ENCODE measurements at places on chromosomes 2 and 18. TPM values are rescaled to one million over a fixed set of nuclear protein-coding genes. Genes with fewer than 3 reads are reported as not detected.
A peak's percentile ranks its signal among the peaks of the same experiment; 100 is the strongest.

The CHCHD5 gene
- 45.9 TPM for total RNA-seq

The SPP2 gene
- not detected for total RNA-seq

The ALK gene
- not detected for total RNA-seq

The TOGARAM2 gene
- total RNA-seq: 7.6 TPM

The COLEC12 gene
- total RNA-seq: not detected

The POTEJ gene
- total RNA-seq: not detected

The TRIM54 gene
- 0.22 TPM for total RNA-seq

GRCh38 chr2:214215107-214215506, 195.7 kb upstream of the VWC2L start:
- no peak for DNase-seq

DNA sequence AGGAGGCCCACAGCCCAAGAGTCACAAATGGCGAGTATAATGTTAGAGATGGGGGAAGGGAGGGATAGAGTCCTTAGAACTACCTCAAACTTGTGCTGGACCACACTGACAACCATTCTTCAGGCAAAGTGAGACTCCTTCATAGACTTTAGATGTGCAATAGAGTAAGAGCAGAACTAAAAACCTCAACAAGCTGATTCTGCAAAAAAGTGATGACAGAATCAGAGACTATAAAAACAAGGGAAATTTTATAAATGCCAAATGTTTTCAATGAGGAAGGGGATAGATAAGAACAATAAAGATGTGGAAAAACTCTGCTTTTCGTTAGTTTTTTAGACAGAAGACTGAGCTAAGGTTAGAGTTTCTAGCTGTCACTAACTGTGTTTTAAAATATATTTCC, 17.7 kb downstream of the SMC6 start:
- DNase-seq: no peak

DNA sequence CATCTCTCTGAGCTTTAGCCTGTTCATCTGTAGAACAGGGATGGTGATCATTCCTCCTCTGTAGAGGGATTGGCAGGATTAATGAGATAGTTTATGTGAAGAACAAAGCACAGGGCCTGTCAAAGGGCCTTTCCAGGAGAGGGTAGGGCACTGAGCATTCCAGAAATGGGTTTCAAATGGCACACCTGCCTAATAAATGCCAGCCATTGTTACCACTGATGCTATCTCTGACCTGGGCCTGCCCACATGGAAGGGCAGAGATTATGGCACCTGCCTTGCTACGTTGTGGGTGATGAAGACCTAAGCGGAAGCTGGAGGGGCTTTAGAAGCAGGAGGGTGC, 31.0 kb upstream of the GMPPA start:
- DNase-seq: no peak

- DNase-seq: no peak
Observed at GRCh38 chr2:54514822-54515569, 58.9 kb downstream of the SPTBN1 start.

DNA sequence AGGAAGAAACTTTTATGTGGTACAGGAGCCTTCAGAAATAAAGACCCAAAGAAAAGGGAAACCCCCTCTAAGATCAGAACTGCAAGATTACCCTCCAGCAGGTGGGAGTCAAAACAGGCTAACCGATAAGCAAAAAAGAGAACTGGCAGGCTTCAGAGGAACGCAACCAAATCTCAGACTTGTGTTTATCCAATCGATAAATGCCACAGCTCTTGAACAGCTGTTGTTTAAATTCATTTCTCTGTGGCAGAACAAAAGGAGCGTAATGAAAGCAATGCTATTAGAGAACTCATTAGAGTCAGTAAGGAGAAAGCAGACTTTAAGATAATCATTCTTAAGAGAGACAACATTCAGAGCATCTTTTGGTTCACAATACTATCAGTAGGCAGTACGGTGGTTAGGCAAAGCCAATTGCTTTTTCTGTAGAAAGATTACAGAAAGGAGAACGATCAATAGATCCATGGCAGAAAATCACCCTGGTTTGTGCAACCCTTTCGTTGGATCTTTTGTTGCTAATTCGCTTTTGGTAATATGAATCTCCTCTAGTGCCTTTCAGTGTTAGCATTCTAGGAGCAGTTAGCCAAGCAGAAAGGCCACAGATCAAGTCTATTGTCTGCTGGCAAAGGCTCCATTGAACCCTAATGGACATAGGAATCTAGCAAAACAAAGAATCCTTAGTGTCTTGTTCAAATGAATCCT, 476.4 kb upstream of the CHST9 start:
- DNase-seq: no peak

DNA sequence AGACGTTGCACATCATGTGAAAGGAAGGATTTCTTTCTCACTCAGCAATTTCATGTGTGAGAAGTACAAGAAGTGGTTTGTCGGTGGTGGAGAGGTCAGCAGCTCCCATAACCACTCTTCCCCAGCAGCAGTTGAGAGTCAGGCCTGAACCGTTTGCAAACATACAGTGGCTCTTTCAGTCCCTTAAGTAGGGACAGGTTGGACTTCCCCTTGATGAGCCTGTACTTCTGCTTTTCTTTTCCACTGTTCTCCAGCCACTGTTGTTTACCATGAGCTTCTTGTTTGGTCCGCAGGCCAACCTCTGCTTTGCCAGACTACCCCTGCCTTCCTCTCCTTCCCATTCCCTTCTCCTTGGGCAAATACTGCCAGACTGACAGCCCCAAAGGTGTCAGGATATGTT, 391.3 kb upstream of the CELF4 start:
- no peak for DNase-seq

DNA sequence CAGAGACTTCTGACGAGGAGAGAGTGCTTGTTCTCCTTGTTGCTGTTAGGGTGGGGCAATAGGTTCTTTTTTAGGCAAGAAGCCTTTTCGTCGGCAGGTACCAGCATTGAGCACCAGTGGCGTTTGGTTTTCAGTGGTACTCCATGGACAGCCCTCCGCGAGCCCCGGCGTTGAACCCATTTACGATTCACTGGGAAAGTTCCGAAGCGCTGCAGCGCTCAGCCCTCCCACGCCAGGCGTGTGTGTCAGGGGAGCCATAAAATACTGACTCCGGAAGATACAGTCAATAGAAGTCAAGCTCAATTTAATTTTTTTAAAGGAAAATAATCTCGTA, 494 bp upstream of the ROCK1 start:
- DNase-seq: peak; percentile 43

- no peak for DNase-seq
Observed at GRCh38 chr18:30852980-30853379, 189.6 kb downstream of the DSC3 start.

GRCh38 chr2:175203621-175204496, 22.3 kb upstream of the ATP5MC3 start:
- peak; percentile 29 for DNase-seq

DNA sequence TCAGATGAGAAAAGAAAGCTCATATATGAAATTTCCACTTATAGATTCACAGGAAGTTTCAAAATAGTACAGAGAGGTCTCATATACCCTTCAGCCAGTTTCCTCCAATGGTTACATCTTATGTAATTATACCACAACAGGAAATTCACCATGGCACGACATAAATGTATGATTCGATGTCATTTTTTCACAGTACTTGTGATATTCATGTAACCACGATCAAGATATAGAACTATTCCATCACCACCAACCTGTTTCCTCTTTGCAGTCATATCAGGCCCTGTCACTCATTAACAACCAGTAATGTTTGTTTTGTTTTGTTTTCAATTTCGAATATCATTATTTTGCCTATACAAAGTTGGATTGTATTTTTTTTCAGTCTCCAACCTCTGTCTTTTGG, 314.3 kb upstream of the POU3F3 start:
- DNase-seq: no peak

- DNase-seq: no peak
Observed at GRCh38 chr2:185857691-185858090, 119.1 kb downstream of the FSIP2 start.

- DNase-seq: no peak
Observed at GRCh38 chr2:65686928-65687521, 254.6 kb upstream of the SPRED2 start.

DNA sequence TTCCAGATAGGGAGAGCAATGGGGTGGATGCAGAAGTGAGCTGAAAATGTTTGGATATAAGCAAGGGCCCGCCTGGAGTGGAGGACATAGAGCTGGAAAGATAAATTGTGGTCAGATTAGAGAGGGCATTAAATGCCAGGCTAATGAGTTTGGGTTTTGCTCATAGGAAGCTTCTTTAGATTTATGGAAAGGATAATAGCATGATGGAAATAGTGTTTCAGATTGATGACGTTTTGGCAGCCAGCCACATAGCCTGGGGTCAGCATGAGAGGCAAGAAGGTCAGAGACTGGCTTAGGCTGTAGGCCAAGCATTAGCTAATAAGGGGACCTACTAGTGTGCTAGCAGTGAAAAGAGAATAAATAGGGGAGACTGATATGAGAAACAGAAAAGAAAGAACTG, 321.6 kb downstream of the STK39 start:
- DNase-seq: no peak

DNA sequence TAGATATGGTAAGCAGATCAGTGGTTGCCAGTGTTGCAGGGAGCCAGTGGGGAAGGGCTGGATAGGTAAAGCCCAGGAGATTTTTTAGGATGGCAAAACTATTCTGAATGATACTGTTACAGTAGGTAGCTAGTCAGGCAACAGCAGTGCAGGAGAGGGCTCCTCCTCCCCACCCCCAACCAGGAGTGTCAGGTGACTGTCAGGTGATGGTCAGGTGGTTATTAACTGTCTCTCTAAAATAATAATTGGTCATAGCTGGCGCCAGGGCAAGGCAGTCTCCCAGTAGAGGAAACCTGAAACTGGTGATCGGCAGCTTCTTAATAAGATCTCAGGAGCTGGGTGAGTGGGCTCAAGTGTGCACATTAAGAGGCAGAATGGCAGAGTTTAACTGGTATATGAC, 201.6 kb upstream of the PARD3B start:
- DNase-seq: no peak

DNA sequence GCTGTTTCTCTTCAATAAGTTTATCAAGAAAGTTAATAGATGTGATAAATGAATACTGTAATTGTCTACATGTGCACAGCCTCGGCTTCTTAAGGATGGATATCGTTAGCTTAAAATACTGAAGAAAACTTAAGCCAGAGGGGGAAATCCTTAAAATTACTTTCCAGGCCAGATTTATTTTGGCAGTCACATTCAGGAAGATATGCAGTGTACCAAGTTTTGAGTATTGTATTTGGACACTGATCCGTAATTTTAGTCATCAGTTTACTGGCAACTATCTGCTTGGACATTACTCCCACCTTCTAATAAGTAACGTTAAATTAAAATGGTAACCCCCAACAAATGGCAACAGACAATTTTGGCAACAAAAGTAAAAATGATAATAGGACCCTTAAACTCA, 770.0 kb upstream of the ZEB2 start:
- no peak for DNase-seq

DNA sequence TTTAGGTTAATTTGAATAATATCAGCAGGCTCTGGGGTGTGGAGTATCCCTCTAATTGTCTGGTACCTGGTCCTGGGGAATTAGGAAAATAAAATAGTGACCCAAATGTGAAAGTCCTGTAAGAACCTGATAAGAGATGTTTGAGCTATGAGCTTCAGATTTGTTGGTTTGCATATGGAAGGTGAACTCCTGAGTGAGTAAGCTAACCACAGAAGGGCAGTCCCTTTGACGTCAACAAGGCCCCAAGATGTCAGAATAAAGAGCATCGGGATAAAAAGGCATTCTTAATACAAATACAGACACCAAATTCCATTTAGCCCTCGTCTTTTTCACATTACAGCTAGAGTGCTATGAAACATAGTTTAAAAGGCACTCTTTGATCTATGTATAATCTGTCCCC, 1366.3 kb upstream of the TMEFF2 start:
- DNase-seq: no peak
